ENCODE measurements at places on chromosomes 3 and 15.

GRCh38 chr3:140186421-140186920 lies 251.5 kb downstream of the CLSTN2 start:
- DNase-seq: no peak

GRCh38 chr3:151900884-151901643 lies 27.6 kb downstream of the SUCNR1 start:
- no peak for DNase-seq

DNA sequence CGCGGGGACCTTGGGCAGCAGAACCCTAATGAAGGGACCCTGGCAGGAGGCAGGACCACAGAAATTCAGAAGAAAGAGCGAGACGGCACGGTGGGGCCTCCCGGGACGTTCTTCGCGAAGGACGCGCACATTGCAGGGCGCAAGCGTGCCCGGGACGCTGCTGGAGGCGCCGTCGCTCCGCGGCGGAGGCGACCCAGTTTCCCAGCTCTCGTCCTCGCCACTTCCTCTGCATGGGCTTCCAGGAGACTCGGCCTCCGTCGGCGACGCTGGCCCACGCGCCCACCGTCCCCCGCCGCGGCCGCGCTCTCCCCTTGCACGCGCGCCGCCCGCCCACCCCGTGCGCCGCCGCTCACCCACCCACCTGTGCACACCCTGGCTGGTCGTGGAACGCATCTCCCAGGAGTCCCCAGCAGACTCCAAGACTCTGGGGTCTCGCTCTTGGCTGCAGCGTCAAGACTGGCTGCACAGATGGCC lies 31.8 kb upstream of the SMAD3 start:
- no peak for DNase-seq

DNA sequence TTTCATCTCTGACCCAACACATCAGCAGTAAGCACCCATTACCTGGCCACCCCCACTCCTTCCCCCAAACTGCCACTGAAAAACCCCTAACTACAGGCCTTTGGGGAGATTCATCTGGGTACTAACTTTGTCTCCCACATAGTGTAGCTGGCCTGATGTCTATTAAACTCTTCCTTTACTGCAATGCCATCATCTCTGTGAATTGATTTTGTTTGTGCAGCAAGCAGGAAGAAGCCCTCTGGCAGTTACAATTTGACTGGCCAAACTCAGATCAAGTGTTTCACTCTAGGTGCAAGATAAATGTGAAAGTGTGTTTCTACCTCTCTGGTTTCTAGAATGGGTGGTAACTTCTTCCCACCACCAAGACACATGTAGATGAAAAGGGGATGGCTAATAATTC lies 26.7 kb upstream of the OR5K4 start:
- no peak for DNase-seq

- DNase-seq: no peak
These were observed 1.4 kb downstream of the SEC61A1 start for GRCh38 chr3:128053614-128054013.

DNA sequence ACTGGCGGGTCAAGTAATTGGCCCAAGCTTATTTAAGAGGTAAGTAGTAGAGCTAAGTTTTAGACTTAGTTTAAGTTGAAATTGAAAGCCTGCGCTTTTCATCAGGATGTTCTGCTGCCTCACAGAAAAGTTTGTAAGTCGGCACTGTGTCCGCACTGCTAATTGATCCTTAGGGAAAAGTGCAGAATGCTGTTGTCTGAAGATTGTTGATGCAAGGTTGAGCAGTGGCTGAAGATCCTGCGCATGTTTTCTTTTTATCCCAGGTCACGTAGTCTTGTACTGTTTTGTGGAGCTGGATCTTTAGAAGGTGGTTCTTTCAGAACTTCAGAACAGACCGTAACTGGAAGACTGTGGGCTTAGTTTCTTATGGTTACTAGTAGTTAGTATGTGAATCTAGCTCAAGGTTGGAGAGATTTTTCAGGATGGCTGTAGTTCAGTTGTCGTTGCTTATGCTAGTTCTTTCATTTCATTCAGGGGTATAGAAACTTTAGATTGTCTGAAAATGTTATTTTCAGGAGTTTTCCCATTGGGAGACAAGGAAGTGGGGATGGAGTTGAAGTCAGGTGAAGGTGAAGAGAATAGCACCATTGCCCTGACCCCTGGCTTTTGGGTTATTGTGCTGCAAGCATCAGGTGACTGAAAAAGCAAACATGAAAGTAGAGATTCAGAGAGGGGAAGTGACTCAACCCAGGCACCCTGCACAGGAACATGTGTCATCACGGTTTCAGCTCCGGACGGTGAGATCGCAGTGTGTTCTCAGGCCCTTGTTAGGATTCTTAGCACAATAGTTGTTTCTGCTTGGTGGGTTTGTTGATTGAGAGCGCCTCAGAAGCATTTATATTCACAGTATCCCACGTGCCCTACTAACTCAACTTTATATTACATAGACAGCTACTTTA lies 32.8 kb downstream of the AKAP13 start:
- DNase-seq: no peak

- DNase-seq: no peak
These were observed 10.4 kb downstream of the ATP2B2 start for GRCh38 chr3:10495003-10495402.

DNA sequence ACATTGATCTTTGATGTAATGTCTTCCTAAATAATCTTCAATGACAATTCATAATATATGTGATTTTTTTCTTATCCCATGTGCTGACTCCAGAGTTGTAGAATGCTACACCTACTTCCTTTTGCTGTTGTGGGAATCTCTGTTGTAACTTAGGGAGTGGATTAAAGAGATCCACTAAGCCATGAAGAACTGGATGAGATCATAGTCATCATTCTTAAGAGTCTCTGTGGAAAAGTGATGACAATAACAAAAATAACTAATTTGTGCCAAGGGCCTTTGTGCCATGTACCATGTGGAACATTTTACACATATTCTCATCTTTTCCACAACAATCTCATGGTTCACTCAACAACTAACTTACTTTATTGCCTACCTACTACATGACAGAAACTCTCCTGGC lies 162.9 kb upstream of the PDZRN3 start:
- no peak for DNase-seq

DNA sequence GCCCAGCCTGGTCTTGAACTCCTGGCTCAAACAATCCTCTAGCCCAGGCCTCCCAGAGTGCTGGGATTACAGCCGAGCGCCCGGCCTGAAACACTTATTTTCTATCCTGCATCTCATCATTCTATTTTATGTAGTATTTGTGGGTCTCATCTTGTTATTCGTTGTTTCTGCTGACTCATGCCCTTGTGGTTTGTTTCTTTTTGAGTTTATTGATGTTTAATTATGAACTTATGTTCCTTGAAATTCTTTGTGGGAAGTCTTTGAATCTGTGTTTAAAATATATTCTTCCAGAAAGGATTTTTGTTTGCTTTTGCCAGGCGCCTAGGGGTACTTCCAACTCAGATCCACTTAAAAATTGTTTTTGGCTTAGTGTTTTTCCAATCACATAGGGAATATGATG lies 78.3 kb upstream of the C15orf39 start:
- DNase-seq: no peak

GRCh38 chr15:45147606-45148005 lies 17.8 kb downstream of the DUOX1 start:
- DNase-seq: no peak

- no peak for DNase-seq
These were observed 79.8 kb upstream of the ACKR4 start for GRCh38 chr3:132517311-132517710.

DNA sequence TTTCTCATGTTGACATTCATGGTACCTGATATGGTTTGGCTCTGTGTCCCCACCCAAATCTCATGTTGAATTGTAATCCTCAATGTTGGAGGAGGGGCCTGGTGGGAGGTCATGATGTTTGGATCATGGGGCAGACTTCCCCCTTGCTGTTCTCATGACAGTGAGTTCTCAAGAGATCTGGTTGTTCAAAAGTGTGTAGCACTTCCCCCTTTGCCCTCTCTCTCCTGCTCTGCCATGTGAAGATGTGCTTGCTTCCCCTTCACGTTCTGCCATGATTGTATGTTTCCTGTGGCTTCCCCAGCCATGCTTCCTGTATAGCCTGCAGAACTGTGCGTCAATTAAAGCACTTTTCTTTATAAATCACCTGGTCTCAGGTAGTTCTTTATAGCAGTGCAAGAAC lies 3.3 kb upstream of the UBL7 start:
- no peak for DNase-seq

DNA sequence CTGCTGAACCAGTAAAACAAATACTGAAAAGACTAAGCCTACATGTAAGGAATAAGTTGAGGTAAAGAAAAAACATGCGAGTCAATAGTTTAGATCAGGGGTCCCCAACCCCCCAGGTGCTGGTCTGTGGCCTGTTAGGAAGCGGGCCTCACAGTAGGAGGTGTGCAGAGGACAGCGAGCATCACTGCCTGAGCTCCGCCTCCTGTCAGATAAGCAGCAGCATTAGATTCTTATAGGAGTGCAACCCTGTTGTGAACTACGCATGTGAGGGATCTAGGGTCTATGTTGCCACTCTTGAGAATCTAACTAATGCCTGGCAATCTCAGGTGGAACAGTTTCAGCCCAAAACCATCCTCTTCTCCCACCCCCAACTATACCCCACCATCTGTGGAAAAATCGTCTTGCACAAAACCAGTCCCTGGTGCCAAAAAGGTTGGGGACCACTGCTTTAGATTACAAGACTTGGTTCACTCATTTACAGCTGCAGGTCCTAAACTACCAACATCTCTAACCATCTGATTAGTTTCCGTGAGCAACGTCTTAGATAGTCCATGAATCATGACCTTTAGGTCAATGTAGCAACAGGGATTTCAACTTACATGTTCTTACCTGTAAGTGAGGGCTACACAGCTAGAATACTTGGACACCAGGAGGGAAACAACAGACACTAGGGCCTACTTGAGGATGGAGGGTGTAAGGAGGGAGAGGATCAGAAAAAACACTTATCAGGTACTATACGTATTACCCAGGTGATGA lies 66.7 kb downstream of the TRANK1 start:
- DNase-seq: no peak

GRCh38 chr15:67003586-67003985 lies 61.8 kb upstream of the SMAD3 start:
- DNase-seq: no peak

DNA sequence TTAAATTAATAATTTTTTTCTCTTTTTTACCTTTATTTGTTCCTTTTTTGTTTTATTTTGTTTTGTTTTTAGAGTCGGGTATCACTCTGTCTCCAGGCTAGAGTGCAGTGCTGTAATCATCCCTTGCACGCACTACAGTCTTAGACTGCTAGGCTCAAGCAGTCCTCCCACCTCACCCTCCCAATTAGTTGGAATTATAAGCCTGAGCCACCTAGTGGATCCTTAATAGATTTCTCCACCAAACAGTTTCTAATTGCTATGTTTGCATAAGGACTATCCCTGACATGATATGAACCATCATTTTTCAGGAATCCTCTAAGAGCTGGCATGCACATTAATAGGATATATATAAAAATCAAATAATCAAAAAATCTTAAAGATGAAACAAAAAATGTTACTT lies 993.2 kb downstream of the OTOL1 start:
- DNase-seq: no peak

GRCh38 chr3:129937717-129938116 lies 36.8 kb upstream of the TRH start:
- DNase-seq: no peak

GRCh38 chr3:42732196-42732828 lies 29.7 kb upstream of the HHATL start:
- DNase-seq: no peak

GRCh38 chr3:190382082-190382481 lies 5.9 kb upstream of the CLDN16 start:
- DNase-seq: no peak

DNA sequence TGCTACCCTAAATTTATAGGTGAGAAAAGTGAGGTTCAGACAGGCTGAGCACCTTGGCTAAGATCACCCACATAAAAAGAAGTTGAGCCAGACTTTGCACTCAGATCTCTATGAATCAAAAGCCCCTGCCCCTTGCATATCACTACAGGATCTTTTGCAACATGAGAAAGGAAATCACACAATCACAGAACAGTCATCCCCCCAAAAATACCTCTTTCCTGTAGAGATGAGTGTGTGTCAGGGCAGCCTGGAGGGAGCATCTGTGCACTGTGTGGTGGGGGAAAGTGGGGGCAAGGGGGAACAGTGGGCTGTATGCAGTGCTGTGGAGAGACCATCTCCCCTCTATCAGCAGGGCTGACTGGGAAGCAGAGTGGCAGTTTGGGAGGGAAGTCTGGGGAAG lies 46.6 kb downstream of the EPHB3 start:
- no peak for DNase-seq

DNA sequence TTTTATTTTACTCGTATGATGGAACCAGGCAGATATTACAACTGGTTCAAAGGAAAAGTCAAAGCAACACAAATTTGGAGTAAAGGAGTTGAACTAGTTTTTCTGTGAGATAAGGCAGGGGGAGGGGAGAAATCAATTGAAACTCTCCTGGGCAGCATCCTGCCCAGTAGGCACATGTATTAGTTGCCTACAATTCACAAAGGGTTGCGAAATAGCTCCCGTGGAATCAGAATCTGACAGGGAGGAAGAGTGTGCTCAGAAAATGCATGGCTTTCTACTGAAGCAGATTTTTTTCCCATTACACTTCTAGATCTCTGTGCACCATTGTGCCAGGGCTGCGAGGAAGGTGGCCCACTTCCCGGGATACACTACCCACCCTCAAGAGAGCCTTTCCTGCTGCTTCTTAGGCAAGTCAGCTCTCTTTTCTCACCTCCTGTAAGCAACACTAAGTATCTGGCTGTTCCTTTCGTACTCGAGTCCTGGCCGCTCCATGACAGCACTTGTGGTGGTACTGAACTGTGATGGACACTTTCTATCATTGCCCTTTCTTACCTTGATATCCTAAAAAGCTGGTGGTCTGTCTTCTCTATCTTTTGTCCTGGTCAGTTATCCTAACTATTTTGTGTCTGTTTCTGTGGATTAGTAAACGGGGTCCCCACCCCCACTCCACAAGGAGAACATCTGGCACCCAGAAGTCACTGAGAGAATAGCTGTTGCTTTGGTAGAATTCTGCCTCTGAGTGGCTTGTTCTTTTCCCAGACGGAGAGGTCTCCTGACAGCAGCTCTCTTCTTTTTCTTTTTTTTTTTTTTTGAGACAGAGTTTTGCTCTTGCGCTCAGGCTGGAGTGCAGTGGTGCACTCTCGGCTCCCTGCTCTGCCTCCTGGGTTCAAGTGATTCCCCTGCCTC lies 74.8 kb downstream of the RPL39L start:
- no peak for DNase-seq

GRCh38 chr3:129705274-129705673 lies 98.8 kb upstream of the PLXND1 start:
- DNase-seq: no peak
